ENCODE measurements at places on chromosomes 11 and 22.

GRCh38 chr11:72813740-72814285, 398 bp upstream of the ATG16L2 start:
- DNase-seq = peak; percentile 76

DNA sequence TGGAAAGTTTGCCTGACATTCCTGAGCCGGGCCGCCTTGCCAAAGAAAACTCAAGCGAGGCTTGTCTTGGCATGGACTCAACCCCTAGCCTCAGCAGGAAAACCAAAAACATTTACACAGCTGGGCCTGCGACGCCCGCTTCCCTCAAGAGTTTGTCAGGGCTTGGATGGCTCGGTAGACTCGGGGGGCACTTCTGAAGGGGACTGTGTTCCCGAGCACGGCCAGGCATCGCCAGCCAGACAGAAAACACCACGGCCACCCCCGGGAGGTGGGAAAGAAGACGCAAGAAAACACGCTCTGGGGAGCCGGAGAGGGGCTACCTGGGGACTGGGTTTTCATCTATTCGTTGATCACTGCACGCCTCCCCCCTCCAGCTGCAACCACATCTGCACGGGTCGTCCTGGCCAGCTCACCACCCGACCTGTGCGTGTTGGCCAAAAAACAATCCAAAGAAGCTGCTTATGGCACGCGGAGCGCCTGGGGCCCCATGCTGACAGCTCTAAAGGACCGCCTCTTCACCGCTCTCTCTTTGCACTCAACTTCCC, 380.7 kb downstream of the MN1 start:
- no peak for DNase-seq

DNA sequence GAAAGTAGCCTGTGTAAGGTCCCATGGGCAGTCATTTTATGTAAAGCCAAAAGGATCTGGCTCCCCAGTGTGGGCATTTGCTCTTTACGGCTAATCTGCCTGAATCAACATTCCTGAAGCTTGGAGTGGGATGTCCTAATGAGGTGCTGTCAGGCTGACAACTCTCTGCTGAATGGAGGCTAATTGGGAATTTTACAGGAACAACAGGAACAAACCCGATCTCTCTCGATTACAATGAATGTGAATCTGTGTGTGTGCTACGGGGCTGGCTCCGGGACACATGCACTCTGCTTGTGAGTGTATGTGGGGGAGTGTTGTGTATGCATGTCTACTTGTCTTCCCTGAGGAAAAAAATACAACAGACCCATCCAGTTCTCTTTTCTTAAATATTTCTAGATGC, 415.2 kb downstream of the TENM4 start:
- no peak for DNase-seq

GRCh38 chr11:65851083-65851579, 6.8 kb downstream of the CFL1 start:
- no peak for DNase-seq

DNA sequence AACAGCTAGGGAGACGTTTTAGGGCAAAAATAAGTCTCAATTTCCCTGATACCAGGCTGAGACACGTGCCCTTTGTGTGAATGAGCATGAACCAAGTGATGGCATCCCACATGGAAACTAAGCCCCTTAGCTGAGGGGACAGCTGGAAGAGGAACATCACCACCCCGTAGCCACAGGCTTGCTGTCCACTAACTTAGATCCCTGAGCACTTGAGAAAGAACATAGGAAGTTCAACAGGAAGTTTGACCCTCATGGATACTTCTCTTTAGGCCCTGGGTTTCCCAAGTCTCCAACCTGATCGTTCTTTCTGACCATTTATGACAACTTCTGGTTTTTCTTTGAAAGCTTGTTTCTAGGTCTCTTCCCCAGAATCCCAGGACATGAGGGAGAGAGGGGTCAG, 11.6 kb upstream of the CKAP5 start:
- no peak for DNase-seq

- no peak for DNase-seq
Observed at GRCh38 chr11:7749456-7749855, 43.2 kb upstream of the OVCH2 start.

DNA sequence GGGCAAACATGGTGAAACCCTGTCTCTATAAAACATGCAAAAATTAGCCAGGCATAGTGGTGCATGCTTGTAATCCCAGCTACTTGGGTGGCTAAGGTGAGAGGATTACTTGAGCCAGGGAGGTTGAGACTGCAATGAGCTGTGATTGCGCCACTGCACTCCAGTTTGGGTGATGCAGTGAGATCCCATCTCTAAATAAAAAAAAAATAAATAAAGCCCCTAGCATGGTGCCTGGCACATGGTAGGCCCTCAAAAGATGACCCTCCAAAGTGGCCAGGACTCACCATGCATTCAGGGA, 74.6 kb downstream of the PTPRJ start:
- DNase-seq = no peak

GRCh38 chr22:47445716-47446290, 683.4 kb downstream of the TBC1D22A start:
- no peak for DNase-seq

DNA sequence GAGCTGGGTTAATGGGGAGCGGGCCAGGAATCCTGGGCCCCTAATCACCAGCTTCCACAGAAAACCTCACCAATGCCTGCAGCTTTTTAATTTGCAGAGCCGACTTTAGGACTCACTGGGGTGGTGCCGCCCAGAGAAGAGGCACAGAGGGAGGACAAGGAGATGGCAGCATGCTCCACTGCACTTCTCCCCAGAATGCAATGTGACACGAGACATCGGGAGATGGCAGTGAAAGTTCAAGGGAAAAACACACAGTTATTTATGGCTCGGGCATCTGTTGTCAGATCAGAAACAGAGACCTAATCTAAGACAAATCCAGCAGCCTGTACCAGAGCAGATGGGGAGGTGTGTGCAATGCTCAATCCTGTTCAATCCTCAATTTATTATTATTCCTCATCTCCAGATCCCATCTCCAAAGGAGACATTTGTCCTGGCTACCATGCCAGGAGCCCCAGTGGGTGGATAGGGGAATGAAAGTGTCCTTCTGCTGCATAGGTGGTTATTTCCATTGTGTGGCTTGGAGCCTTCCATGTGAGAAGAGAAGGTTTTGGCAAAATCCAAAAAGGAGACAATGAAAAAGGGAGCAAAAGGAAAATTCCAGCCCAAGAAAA, 250.0 kb downstream of the NXPE2 start:
- DNase-seq = no peak

DNA sequence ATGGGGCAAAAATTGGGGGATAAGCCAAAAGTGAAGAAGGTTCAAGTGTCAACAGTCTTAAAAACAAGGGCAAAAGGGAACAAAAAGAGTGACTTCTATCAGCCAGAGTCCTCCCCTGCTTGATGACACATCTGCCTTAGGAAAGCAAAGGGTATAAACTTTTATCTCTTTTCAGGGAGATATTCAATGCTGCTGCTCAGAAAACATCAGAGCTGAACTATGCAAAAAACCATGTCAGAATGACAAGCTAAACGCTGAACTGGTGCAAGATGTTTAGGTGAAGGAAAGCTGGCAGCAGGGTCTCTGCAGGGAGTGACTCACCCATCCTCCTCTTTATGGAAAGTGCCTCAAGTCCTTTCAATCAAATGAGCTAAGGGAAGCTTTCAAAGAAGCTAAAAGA, 24.7 kb downstream of the ALG9 start:
- no peak for DNase-seq

DNA sequence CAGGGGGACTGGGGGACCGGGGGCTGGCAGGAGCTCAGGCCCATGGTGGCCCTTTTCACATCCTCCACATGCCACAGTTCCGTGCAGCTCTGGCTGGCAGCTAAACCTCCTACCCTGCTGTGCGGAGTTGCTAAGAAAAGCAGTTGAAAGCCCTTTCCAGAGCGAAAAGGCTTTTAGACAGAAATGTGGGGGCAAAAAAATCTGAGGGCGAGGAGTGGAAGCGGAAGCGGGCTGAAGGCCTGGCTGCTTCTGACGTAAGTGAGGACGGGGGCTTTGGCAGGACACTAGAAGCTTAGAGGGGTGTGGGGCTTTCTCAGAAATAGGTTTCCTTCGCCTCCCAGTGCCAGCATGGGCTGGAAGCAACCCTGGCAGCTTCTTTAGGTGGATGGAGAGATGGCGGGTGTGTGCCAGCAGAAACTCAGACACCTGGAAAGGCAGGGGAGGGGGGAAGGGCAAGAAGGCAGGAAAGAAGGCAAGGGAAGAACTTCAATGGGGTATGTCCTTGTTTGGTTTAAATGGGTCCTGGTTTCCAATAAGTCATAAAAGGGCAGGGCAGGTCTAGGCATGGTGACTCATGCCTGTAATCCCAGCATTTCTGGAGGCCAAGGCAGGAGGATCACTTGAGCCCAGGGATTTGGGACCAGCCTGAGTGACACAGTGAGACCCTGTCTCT, 11.2 kb upstream of the DGKZ start:
- no peak for DNase-seq

DNA sequence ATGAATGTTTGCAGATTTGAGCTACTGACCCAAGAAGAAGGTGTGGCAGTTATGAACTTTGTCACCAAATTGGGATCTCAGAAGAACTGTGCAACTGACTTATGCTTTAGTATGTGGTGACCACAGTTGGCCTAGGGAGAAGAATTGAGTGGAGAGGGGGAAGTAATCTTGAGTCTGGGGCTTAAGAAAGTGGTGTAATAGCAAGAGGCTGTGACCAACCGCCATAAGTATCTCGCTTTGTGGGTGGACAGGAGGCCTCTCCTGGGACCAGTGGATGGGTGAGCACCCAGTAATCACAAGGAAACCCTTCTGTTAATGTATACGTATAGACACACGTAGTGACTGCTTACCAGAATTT, 12.7 kb upstream of the IL10RA start:
- no peak for DNase-seq

Data from T-helper 9 cell (primary cell).